Lung (tissue), 17 donors: ENCODE measurements at places on chromosomes 1 and 21.
A peak's percentile ranks its signal among the peaks of the same experiment; 100 is the strongest.

GRCh38 chr1:44646261-44647110, 27.8 kb downstream of the TMEM53 start:
- peak; percentile 43 for DNase-seq

DNA sequence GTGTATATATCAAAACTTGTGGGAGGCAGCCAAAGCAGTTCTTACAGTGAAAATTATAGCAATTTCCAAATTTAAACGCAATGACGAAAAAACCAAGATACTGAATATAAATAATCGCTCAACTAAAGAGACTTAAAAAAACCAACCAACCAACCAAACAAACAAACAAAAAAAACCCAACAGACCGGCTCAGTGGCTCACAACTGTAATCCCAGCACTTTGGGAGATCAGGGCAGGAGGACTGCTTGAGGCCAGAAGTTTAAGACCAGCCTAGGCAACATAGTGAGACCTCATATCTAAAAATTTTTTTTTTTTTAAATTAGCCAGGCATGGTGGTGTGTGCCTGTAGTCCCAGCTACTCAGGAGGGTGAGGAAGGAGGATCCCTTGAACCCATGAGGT, 23.4 kb downstream of the RPL5 start:
- DNase-seq: no peak

DNA sequence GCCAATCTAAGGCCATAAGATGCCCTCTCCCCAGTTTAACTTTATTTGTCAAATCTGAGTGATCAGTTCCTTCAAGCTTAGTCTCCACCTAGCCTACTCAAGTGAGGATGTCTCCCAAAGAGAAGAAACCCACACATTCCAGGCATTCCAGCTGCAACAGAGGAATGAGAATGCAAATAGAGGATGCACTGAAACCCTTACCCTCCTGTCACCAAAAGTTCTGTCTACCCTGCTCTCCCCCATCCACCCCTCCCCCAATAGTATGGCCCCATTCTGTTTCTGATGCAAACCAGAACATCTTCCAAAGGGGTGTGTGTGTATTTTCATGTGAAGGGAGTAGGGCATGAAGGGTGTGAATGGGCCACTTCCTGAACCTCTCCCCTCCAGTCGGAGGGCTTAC, 3.0 kb downstream of the DUSP23 start:
- DNase-seq: no peak

- peak; percentile 25 for DNase-seq
Measured at GRCh38 chr1:150257624-150258585, at the start of gene CA14. CA14 (plus strand) TSS chr1:150257774; CDS start chr1:150258129, 355 bp downstream.

DNA sequence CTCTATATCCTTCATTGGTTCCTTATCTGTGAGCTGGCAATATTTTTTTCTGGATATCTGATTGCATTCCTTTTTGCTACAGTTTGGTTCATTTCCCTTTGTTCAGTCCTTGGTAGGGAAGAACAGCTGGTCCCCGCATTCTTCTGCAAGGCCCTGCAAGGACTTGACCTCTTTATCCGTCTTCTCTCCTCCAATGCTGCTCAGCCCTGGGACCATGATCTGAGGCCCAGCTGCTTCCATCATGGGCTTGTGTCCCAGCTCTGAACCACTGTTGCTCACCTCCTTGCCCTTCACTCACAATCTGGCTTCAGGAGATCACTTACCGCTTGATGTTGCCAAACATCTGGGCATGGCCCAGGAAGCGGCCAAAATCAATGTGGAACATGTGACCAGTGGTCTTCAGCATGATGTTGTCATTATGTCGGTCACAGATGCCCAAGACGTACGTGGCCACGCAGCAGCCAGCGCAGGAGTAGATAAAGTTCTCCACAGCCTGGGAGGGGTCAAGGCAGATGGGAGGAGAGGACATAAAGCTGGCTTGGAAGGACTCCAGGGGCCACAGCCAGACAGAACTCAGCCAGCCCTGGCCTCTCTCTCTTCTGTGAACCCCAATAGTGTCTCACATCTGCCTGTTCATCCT, 22.6 kb upstream of the PPP1R15B start:
- no peak for DNase-seq

DNA sequence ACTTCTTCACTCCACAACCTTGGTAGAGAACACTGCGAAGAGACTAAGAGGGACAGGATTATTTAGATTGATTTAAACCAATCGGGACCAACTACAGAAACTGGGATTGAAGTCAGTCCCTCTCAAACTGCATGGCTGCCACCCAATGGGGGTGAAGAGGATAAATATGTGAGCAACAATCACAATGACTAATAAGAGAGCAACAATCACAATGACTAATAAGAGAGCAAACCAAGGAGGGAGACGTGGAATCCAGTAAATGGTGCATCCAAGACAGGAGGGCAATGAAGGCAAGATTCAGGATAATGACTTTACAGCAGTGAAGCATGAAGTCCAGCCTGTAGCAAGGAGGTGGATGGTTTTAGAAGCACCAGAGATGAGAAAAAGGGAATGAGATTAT, 322.8 kb downstream of the TTLL7 start:
- no peak for DNase-seq

DNA sequence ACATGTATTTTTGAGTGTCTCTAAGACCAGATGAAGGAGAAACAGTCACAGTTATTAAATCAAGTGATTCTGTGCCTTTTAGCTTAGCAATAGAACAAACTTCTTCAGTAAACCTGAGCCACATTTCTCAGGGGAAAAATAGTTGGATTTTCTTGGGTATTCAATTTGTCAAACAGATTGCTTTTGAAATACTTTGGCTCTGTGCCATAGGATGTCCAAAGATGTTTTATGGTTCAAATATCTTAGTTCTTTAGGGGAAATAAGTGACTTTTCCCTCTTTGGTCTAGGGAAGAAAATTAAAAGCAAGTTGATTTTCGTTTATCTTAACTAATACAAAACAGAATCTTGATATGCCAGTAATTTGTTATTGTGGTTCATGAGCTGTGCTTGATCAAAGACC, 125.9 kb downstream of the ATP5PO start:
- DNase-seq: no peak

DNA sequence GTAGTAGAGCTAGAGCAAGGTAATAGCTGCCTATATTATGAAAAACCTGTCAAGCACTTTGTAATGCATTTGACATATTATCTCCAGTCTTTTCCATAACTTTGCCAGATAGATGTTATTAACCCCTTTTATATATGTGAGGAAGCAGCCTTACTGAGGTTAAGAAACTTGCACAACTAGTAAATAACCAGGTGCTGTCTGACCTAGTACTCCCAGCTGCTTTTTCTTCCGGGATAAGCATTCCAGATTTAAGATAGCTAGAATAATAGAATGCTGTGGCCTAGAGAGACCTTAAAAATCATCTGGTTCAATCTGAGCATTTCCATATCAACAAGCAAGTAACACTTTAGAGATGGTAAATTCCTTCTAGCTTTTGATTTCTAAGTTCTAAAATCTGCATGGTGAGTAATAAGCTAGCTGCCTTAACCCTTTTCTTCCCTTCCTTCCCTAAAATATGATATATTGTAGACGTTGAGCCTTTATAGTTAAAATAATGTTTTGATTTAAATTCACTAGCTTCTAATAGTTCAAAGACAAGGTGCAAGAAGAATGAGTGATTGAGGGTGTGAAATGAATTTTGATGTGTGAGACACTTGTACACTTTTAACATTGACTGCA, 1.8 kb downstream of the SH3GLB1 start:
- no peak for DNase-seq

DNA sequence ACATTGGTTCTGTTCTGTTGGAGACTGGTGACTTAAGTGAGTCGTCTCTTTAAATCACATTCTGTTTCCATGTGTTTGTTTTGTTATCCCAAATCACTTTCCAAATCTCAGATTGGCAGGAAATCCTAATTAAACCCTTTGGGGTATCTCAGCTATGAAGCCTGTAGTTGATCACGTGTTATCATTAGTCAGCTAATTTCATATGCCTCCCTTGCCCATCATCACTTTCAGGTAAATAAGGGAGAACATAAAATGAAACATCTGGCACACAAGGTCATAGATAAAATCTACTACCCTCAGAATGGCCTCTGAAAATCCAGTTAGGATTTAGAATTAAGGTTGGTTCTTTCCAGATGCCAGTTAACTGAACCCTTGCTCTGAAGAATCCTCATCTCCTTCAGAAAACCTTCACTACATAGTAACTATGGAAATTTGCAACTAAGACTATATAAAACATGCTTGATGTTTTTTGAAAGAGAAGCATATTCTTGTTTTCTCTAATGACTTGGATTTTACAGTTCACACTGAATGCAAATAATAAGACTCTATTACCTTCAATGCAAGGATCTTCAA, 401.5 kb downstream of the DSCAM start:
- DNase-seq: no peak

DNA sequence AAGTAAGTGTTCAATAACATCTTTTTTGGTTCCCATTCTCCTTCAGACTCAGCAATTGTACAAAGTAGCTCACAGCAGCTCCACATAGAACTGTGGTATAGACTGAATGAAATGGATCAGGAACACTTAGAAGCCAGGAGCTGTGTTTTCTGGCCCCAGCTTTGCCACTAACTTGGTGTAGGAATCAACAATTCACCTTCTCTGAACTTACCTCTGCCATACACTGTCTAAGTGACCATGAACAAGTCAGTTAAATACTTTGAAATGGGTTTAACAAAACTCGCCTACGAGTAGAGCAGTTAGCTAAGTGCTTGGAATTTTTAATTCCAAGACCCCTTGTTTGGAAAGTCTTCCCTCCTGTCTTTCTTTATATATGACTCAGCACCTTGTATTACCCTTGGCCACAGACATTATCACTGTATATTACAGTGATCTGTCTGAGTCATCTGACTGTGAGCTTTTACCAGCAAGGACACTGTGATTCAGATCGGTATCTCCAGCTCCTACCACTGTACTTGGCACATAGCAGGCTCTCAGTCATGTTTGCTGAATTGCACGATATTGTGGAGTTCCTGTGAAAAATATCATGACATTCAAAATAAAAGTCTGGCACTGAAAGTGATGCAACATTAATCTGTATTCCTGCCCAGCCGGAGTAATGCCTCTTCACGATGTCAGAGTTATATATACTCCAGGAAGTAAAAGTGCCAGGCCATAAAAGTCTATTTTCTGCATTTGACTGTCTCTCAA, 101.7 kb upstream of the BEND5 start:
- DNase-seq: peak; percentile 18

DNA sequence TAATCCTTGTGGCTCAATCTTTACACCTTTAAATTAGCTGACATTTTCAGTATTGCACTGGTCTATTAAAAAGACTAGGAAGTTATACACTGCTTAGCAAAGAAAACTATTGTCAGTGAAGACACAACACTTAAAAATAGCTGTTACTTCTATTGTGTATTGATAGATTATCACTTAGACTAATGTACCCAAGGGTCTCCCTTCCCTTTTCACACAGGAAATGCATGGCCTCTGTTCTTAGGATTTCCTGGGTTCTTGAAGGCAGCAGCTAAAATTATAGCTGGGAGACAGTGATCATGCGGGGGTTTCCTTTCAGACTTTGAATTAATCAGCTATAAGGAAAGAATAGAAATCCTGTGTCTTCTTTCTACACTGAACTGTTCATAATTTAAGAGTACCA, 12.8 kb downstream of the DIP2A start:
- no peak for DNase-seq

DNA sequence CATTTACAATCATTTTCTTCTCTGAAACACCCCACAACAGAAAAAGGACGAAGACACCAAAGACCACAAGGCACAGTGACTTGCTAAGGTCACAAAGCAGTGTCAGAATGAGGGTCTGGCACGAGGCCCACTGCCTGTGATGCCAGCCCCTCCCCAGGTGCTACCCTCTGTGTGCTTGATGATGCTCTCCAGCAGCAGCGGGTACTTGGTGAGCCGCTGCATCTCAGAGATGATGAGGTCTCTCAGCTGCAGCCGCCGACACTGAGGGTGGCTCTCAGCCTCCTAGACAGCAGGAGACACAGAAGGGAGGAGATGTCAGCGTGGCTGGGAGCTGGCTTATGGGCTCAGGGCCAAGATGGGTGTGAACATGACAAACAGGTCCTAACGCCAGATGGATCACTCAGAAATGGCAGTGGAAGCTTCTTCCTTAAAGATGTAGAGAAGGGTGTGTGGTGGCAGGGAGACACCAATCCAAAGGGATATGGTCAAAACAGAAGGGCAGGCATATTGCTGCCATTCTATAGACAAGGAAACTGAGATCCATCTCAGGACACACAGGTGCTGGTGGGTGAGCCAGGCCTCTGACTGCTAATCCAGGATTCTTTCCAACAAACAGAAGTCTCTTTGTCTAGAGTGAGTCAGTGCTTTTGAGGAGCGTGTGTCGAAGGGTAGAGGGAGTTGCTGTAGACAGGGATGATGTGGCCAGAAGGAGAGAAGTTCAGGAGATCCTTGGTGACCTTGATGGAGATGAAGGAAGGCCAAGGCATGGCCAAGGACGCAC, 25.6 kb downstream of the LRRC71 start:
- DNase-seq: no peak

DNA sequence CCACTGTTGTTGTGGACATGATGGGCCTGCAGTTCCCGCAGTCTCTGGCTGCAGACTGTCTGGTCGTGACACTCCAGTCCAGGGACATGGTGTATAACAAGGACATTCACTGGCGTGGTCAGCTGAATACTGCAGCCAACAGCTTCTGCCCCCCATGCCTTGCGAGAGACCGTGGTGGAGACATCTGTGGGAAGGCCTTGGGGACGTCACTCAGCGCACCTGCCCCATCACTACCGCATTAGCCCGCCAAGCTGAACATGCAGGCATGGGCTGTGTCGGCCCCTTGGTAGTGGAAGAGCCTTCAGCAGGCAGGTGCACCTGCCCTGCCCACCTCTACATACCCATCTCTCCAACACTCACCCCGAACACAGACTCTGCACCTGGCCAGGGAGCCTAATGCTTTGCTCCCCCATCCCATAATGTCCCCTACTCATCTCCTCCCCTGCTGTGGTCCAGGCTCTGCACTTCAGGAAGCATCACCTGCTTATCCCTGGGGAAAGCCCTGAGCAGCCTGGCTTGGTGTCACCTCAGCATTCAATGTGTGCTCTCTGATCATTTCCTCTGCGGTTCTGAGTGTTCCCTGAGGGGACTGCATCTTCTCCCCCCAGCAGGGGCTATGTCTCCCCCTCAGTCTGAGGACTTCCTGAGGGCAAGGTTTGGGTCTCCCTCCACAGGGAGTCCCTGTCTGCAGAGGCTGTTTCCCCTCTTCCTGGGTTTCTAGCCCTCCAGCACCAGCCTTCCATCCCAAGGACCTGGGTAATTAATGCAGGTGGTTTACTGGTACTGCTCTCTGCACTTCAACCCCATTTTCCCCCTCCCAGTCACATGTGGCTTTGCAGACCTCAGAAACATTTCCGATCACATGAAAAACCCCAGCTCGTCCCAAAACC, 3.2 kb downstream of the PGLYRP4 start:
- DNase-seq: no peak

DNA sequence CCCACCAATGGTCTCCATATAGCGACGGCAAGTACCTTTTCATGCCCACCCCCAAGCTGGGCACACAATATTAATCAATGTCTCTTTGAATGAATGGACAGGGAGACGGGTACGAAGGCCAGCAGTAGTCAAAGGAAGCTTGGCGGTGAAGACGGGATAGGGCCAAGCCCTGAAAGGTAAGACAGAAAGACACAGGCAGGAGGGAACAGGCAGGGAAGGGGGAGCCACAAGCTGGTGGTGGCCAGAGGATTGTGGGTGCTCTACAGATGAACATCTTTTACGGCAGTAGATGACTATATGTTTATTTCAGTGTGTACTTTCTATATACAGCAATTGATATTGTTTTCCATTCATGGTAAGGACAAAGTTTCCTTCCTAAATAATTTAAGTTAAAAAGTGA, 16.3 kb downstream of the CAPZB start:
- DNase-seq: no peak
